Mesenteric fat pad (tissue), 1 donor: ENCODE measurements at places on chromosomes 2 and 18. TPM values are rescaled to one million over a fixed set of nuclear protein-coding genes. Genes with fewer than 3 reads are reported as not detected.

- no peak for DNase-seq
These were observed 207.9 kb upstream of the LYPD1 start for GRCh38 chr2:132877923-132878322.

DNA sequence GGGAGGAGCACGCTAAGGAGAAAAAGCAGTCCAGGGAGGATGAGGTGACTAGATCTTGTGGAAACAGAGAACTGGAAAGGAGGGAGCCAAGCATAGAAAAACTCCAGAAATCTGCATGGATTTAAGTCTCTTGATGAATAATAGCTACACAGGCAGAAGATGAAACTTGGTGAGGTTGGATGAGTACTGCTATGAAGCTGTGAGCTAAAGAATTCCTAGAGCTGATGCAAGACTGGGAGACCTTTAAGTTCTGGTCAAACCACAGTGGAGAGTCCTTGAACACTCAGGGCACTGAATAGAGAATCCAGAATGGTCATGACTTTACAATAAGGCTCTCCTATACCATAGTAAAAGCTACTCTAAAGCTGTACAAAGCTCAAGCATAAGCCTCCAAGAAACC, 18.4 kb upstream of the PIEZO2 start:
- DNase-seq = no peak

The PLCL1 gene
- 3.6 TPM for total RNA-seq

The FSIP2 gene
- 0.29 TPM for total RNA-seq

DNA sequence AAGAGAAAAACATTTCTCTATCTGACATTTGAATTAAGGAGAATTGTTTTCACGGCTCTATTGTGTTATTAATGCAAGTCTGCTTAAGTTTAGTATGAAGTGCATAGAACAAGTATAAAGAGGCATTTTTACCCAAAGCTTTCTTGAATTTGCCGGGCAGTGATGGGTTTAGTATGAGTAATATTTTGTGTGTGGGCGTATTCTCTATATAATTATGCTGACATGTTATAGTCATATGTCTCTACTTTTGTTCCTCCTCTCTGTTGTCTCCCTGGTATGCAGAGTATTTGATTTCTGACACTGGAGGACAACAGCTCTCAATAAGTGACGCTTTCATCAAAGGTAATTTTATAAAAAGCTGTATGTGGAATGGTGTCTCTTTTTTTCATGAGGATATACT, 45.9 kb downstream of the PIKFYVE start:
- DNase-seq = no peak

- no peak for DNase-seq
These were observed 1.3 kb upstream of the FHL2 start for GRCh38 chr2:105400138-105400540.
